ENCODE measurements at places on chromosomes 5 and 9.

DNA sequence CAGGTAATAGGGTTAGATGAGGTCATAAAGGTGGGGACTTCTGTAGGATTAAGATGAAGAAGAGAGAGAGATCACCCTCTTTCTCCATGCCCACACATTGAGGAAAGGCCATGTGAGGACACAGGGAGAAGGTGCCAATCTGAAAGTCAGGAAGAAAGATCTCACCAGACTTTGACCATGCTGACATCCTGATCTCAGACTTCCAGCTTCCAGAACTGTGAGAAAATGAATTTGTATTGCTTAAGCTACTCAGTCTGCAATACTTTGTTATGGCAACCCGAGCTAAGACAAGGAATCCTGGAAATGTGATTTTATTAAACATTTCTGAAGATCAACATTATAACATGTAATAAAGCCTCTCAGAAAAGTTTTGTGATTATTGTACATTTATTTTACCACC, 3.5 kb upstream of the CSNK1G3 start:
- DNase-seq: no peak

DNA sequence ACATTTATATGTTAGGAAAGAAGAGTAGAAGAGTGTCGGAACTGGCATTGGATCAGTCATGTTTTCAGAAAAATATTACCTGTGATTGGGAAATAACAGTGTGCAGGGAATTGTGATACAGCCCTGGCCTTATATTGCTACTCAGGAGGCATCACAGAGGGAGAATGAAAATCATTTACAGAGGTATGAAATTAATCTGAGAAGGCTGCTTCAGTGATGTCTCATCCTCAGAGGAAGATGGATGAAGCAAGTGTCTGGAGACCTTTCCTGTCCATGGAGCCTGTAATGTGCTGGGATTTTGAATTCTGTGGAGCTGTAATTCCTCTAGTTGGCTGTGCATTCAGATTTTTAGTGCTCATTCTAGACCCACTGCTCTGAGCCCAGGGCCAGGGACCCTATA, 3.8 kb downstream of the ACTBL2 start:
- no peak for DNase-seq

- no peak for DNase-seq
These were observed 228.6 kb downstream of the SLF1 start for GRCh38 chr5:94847019-94847418.

- DNase-seq: no peak
These were observed 55.8 kb downstream of the GOLM1 start for GRCh38 chr9:86043586-86043985.

DNA sequence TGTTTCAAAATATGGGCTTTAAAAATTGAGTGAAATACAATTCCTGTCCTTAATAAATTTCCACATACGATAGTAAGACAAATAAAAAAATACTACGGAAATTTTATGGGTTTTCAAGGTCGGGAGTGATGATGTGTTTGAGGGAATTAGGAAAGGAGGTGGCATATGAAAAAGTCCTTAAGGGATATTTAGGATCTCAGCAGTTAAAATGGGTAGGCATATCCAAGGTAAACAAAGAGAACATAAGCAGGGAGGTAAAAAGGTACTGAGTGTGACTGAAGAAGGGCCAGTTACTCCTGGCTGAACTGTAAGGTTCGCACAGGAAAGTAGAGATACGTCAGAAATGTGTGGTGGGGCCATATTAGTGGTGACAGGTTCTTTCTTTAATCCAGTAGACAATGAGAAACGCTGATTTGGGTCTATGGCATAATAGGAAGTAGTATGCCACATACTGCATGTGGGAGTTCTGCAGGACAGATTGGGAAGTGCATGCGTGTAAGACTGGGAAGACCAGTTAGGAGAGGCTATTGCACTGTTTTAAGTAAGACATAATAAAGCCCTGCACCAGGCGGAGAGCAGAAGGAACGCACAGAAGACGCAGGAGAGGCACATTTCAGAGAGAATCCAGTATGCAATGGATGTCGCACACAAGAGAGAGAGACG, 937 bp upstream of the HMGCR start:
- no peak for DNase-seq

- no peak for DNase-seq
These were observed 16.5 kb upstream of the TNFAIP8 start for GRCh38 chr5:119339344-119339743.
